Fibroblast of skin of scalp (primary cell): ENCODE measurements at places on chromosomes 13 and 19.
A peak's percentile ranks its signal among the peaks of the same experiment; 100 is the strongest.

DNA sequence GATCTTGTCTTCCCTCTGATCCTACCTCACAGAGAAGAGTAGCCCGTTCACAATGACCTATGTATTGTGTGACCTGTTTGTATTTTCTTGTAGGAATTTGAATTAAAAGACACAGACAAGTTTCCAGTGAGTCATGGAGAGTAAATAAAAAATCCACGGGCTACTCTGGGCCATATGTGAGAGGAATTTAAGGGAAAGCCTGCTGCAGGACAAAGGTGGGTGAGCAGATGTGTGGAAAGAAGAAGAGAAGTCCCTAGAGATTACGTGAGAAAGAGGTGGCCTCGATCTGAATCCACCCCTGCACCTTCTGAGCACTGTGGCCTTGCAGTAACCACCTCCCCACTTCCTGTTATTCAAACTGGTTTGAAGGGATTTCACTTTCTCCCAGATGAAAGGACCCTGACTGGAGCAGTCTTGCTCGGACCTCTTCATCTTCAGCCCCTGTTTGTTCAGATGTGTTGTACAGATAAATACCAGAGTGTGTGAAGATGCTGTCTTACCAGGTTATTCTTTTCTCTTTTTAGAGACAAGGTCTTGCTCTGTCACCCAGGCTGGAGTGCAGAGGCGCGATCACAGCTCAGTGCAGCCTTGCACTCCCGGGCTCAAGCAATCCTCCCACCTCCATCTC, 205.4 kb downstream of the PDS5B start:
- DNase-seq = no peak

GRCh38 chr13:25733001-25733491, 318.8 kb downstream of the SHISA2 start:
- DNase-seq = peak; percentile 89

DNA sequence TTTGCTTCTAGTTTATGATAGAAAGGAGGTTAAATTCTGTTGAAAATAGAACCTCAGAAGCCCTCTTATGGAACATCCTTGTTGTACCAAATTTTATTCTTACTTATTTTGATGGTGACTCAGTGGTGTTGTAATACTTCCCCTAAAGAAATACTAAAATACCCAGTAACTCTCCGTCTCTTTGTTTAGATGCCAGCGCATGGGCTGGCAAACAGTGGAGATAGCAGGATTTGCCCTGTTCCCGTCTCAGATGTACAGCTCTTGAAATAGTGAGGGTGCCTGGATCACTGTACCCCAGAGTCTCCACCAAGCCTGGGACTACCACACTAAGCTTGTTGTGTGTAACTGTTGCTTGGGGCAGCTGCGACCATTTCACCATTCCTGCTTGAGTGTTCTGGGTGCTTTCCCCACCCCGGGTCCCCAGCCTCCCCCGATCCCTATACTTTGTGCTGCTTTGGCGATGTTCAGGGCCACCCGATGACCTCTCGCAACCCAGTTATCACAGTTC, 67.0 kb upstream of the TEX29 start:
- DNase-seq = peak; percentile 23

GRCh38 chr19:40441719-40442253, 2.3 kb downstream of the SERTAD3 start:
- DNase-seq = no peak

DNA sequence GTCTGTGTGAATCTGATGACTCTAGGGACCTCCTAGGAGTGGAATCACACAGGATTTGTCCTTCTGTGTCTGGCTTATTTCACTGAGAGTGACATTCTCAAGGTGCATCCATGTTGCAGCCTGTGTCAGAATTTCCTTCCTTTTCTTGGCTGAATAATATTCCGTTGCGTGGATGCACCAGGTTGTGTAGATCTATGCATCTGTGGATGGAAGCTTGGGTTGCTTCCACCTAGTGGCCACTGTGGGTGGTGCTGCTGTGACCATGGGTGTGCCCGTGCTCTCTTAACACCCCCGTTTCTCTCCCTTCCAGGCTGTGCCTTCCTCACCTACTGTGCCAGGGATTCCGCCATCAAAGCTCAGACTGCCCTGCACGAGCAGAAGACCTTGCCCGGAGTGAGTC, 26.2 kb downstream of the CELF5 start:
- DNase-seq = no peak

DNA sequence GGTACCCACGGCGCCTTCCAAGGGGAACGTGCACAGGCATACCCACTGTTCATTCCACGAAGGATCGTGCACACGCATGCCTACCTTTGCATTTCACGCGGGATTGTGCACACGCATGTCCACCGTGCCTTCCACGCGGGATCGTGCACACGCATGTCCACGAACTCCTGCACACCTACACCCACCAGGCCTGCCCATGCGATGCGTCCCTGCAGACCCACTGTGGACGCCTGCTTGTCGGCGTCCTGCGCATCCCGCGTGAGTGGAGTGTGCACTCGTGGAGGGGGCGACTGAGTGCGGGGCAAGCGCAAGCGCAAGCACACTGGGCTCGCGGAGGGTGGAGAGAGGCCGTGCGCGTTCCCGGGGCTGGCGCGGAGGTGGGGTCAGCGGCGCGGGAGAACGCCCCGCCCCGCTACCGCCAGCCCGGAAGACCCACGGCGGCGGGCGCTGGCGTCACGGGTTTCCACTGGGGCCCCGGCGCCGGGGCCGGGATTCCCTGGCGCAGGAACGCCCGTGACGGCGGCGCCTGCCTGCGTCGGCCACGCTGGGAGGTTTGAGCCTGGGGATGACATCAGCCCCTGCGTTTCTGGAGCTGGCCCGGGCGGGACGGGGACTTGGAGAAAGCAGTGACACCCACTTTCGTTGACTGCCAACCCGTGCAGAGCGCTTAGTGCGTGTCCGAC, 18.7 kb downstream of the GADD45B start:
- DNase-seq = peak; percentile 92

DNA sequence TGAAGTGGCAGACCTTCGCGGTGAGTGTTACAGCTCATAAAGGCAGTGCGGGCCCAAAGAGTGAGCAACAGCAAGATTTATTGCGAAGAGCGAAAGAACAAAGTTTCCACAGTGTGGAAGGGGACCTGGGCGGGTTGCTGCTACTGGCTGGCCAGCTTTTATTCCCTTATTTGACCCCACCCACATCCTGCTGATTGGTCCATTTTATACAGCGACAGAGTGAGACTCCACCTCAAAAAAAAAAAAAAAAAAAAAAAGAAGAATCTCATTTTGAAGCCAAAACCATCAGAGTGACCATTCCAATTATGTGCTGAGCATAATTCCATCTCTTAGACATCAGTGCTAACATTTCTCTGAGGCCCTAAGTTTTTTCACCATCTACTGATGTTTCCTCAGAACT, 1.9 kb upstream of the ZNF552 start:
- no peak for DNase-seq

DNA sequence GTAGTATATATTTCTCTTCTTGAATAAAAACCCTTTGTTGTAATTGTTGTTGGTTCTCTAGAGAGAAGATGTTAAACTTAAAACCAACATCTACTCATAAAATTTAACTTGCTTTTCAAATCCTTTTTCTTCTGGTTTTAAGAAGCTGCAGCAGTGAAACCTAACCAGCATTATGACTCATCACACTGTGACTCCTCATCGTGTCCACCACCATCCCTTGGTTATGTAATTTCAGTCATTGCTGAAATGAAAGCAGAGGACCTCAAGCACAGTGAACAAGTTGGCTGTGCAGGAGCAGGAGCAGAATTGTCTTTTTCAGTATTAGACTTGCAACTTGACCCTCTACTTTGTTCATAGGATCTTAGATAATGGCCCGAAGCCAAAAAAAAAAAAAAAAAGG, 64.9 kb upstream of the HTR2A start:
- peak; percentile 77 for DNase-seq

DNA sequence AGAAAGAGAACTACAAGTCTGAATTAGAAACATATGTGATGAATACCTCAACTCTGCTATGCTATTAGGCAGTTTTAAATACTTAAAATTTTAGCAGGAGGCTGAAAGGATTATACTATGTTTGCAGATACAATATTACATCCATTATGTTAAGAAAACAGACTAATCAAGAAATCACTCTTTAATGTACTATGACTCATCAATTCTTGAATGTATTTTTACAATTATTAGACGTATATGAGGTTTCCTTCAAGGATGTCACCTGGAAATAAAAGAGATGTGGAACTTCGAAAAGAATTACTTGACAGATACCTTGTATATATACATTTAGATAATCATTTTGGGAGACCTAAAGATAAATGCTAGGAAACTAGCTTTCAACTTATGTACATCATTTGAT, 835.6 kb upstream of the MIR17HG start:
- DNase-seq = no peak

- no peak for DNase-seq
These were observed 488.8 kb upstream of the ATXN8OS start for GRCh38 chr13:69618838-69619237.

GRCh38 chr13:21672796-21673538, 2.1 kb downstream of the FGF9 start:
- peak; percentile 31 for DNase-seq

- DNase-seq = no peak
These were observed 2.4 kb upstream of the POU2F2 start for GRCh38 chr19:42134535-42135070.

GRCh38 chr13:48449656-48450055, 36.7 kb upstream of the LPAR6 start:
- DNase-seq = no peak

DNA sequence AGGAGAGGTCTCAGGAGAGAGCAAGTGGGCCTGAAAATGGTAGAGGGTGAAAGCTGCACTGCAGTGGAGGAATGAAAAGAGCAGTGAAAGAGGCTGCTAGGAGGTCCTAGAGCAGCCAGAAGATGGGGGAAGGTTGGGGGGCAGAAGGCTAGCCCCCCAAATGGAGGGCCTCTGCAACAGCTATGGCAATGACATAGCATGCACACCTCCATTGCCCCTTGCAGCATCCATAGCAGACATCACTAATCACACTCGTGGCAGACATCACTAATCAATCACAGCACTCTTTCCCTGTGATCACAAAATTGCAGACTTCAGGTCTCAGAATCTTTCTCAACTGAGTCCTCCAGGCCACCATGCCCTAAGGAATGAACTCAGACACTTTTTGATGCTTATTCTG, 21.9 kb downstream of the CCL25 start:
- DNase-seq = no peak

DNA sequence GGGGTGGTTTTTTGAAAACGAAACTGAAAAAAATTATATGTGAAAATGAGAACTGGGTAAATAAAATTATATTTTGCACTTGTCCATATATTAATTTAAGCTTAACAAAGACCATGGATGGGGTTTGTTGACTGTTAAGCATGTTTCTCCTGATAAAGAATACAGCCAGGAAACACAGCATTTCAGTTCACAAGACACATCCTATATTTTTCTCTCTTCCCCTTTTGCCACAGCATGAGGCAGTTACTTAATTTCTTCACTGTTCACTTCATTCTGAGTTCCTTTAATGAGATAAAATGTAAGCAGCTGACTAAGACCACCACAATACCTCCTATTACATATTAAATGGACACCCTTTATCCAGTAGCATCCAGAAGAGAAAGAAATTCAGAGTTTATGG, 64.0 kb downstream of the RXFP2 start:
- no peak for DNase-seq

DNA sequence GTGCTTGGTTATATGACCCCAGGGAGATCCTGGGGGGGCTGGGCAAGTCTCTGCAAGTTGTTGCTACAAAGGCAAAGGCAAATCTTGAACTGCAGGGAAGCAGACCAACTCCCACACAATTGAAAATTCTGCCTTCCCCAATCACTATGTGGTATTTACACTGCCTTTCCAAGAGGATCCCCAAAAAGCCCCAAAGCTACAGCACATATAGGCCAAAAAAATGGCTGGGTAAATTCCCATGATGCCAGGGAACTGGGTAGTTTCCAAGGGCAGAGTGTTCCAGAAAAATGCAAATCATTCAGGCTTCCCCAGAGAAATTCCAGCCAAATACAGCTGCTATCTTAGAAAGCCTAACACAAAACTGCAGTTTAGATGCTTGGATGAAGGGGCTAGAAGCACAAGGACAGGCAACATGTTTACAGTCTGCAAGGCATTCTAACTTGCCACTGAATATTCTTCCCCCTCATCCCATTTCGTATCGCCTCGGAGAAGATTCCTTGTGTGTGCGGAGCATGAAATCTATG, 6.2 kb downstream of the FOXO1 start:
- DNase-seq = no peak

- no peak for DNase-seq
These were observed 32.9 kb downstream of the TEX26 start for GRCh38 chr13:30965380-30965779.

DNA sequence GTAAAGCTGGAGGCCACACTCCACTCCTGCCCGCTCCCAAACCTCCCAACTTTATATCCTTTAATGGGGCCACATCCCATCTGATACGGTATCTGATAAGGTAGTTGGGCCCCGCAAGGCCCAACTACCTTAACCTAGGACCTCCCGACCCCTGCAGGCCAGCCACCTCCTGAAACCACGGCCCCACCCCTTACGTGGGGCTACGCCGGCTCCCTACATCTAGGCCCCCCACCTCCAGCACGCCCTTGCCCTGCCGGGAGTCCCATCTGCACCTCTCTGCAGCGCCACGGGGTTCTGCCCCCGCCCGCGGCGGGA, 2.2 kb downstream of the IGFLR1 start:
- no peak for DNase-seq

- DNase-seq = no peak
These were observed 383.4 kb downstream of the ZNF536 start for GRCh38 chr19:30755581-30755980.

DNA sequence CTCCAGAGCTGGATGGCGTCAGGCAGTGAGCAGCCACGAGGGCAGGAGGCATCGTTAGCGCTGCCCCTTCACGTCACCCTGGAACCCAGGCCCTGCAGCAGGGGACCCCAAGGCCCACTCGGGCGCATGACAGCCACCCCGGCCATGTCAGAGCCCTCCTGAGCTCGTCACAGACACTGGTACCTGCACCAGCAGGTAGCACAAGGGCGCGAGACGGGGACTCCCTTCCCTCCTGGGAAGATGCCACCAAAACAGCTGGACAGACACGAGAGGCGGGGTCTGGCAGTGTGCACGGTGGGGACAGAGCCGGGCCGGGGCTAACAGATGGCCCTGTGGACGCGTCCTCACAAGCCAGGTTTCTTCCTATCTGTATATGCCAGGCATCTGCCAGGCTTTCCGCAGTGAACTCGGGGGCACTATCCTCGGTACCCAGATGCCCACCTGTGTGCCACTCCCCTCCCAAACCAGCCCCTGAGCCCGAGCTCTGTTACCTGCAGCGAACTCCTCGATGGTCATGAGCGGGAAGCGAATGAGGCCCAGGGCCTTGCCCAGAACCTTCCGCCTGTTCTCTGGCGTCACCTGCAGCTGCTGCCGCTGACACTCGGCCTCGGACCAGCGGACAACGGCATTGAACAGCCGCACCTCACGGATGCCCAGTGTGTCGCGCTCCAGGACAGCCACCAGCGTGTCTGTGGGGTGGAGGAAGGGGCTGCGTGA, 25.8 kb downstream of the BTBD2 start:
- DNase-seq = no peak
